ENCODE measurements at places on chromosomes 1 and 21.

DNA sequence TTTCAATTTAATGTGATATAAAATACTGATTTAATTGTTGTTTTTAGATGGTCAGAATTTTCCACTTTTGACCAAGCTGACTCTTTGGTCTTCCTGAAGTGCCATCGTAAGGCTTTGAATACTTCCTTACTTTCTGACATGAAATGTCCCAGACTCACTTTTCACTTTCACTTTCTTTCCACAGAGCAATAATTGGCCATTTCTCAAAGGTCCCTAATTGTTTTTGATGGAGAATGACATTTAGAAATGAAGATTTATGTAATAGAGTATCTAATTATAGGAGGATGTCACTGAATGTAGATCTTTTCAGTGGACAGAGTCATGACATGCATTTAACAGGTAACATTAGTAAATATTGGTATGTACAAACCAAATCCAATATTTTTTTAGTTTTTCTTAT, 1141.6 kb downstream of the KCNT2 start:
- DNase-seq = no peak

DNA sequence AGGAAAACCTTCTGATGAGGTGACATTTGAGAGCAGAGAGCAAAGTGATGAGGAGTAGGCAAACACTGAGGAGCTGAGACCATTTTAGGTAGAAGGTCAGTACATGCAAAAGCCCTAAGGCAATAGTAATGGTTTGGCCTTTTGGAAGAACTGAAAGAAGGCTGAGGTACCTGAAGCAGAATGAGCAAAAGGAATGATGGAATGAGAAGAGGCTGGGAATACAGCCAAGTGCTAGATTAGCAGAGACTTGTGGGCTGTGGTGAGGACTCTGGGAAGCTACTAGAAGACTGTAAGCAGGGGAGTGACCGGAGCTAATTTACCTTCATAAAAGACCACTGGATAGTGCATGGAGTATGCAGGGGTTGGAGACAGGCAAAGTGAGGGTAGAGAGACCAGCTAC, 77.9 kb downstream of the GFI1 start:
- DNase-seq = no peak

DNA sequence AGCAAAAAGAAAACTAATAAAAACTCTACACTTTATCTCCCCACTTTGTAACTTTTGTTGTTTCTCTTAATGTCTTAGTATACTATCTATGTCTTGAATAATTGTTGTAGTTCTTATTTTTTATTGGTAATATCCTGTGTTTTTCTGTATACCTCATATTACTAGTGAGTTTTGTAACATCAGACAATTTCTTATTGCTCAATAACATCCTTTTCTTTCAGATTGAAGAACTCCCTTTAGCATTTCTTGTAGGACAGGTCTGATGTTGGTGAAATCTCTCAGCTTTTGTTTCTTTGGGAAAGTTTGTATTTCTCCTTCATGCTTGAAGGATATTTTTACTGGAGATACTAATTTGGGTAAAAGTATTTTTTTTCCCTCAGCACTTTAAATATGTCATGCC, 79.8 kb upstream of the LRRC8B start:
- DNase-seq = no peak

GRCh38 chr1:198713081-198713480, 74.2 kb downstream of the PTPRC start:
- no peak for DNase-seq

GRCh38 chr1:166925810-166926478, 49.4 kb downstream of the ILDR2 start:
- no peak for DNase-seq

GRCh38 chr1:23291706-23292105, 52.4 kb downstream of the HNRNPR start:
- no peak for DNase-seq

DNA sequence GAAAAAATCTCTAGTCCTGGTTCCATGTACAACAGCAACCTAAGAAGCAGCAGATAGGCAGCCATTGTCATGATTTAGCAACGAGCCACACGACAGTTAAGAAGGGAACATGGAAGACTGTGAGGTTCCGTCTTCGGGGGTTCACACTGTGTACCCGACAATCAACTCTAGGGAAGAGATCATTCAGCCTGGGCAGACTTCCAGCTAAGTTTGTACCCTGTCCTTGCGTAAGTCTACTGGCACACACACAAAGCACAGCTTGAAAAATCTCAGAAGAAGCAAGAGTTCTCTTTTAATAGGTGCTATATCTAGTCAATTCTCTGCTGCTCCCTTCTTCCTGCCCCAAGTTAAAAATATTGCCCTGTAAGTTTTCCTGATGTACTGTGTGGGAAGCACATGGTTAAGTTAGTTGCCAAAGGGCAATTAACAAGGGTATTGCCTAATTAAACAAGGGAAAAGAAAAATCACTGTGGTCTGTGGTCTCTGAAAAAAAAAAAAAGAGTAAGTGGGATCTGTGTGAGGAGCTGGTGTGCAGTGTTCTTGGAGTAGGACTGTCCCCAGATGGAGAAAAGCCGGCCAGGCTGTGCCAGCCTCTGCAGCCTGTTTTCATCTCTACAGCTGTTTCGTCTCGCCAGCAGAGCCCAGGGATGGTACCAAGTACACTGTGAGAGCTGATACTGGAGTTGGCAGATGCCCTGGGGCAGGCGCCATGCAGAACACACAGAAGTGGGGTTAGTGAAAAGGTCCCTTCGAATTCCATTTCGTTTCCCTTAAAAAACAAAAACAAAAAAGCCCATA, 6.4 kb upstream of the MYBPHL start:
- DNase-seq = no peak

- no peak for DNase-seq
Observed at GRCh38 chr1:2134266-2134620, 60.3 kb downstream of the FAAP20 start.

GRCh38 chr1:2447276-2448097, 28.6 kb upstream of the PLCH2 start:
- DNase-seq = no peak

DNA sequence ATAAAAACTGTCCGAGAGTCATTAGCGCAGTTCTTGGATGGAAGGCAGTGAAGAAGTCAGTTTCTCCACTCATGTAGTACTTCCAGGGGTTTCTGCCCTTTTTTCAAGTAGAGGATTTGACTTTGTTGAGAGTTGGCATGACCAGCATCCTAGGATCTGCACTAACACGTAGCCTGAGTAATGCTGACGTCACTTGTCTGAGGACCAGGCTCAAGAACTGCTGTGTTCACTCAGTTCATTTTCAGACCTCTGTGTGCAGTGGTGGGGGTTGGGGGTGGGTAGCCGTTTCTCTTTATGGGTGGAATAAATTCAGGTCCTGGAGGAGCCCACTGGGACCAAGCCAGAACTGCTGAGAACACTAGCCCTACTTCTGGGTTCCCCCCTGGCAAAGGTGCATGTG, 53.3 kb downstream of the MRPS6 start:
- no peak for DNase-seq

GRCh38 chr1:223403184-223403815, 10.1 kb downstream of the CCDC185 start:
- no peak for DNase-seq
